SJCRH30 (cell line): ENCODE measurements at places on chromosomes 6 and 20.

DNA sequence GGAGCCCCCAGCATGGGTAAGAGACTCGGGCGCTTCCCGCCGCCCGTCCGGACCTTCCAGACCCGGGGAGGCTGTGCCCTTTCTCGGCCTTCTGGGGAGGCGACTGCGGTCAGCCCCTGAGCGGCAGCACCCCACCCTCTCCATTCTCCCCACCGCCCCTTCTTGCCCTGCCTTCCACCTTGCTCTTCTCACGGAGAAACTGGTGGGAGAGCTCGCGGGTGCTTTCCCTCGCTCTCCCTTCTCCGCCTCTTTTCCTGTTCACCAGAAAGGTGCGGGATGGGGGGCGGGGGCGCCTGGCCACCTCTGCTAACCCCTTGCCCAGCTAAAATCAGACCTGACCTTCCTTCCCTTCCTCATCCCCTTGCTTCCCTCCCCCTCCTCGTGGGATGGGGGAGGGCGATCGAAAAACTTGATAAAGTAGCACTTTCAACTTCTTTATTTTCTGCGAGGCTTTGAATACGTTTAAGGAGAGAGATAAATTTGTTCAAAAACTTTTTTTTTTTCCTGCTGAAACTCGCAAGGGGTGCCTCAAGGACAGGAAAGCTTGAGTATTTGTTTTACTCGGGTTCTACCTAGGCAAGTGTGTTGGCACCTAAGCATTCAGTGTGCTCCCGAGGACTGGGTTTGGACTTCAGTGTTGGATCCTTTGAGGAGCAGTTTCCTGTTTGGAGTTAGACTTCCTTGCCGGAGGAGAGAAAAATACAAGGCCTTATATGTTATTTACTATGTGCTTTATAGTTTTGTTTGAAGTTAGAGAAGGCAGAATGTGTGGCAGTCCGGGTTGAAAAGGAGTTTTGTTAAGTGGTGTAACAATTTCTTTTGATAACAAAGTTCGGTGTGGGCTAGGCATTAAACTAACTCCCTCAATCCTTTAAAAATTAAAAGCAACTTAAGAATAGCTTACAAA, 897 bp downstream of the CD2AP start:
- H3K4me3 ChIP-seq: peak overlapping the region; percentile 86
- no peaks in the 10 kb centered on the region for H3K4me1 ChIP-seq
- peaks cover 6% of the 10 kb centered on the region; the same call in 1 of the 2 replicates for H3K27me3 ChIP-seq
- DNase-seq: peak; percentile 27
- no peaks in the 10 kb centered on the region for H3K36me3 ChIP-seq

DNA sequence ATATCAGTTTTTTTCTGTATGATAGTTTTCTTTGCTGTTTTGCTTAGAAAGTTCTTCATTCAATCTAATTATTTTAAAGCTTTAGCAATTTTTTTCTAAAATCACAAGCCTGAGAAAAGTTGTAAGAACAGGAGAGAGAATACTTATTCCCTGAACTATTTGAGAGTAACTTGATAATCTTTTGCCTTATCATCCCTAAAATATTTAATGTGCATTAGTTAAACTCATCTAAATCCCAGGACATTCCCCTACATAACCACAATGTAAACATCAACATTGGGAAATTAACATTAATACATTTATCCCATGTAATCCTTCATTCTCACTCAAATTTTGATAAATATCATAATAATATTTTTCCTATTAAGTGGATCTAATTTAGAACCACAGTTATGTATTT, 241.8 kb downstream of the CD109 start:
- no peaks in the 10 kb centered on the region for H3K27me3 ChIP-seq
- H3K36me3 ChIP-seq: no peaks in the 10 kb centered on the region
- H3K4me3 ChIP-seq: no peak overlapping the region
- H3K4me1 ChIP-seq: no peaks in the 10 kb centered on the region; the same call in 1 of the 2 replicates
- DNase-seq: no peak

DNA sequence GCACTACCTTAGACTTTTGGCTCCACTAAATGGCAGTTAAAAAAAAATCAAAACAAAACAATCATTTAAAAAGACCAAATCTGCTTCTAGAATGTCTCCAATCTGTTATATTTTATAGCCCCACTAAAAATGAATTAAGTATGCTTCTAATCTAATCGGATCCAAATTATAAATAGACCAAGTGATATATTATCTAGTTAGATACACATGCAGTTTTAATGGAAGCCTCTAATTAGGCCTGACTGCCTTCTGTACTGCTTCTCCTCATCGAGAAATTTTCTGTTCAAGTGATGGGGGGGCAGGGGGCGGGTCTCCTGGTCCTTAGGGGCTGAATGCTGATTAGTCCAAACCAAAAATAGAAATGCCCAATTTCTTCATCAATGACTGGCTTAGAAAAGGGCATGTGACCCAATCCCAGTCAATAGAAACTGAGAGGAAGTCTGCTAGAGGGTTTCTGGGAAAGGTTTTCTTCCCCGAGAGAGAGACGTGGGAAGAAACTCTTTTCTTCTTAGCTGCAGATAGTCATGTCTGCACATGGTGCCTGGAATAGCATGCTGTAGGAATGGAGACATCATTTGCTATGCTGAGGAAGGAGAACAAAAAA, 6.9 kb downstream of the SESN1 start:
- no peak overlapping the region for H3K4me3 ChIP-seq
- H3K36me3 ChIP-seq: peaks cover 5% of the 10 kb centered on the region; the same call in 1 of the 2 replicates
- no peaks in the 10 kb centered on the region for H3K27me3 ChIP-seq
- no peaks in the 10 kb centered on the region; the same call in 1 of the 2 replicates for H3K4me1 ChIP-seq
- no peak overlapping the region for H3K27ac ChIP-seq
- DNase-seq: no peak

DNA sequence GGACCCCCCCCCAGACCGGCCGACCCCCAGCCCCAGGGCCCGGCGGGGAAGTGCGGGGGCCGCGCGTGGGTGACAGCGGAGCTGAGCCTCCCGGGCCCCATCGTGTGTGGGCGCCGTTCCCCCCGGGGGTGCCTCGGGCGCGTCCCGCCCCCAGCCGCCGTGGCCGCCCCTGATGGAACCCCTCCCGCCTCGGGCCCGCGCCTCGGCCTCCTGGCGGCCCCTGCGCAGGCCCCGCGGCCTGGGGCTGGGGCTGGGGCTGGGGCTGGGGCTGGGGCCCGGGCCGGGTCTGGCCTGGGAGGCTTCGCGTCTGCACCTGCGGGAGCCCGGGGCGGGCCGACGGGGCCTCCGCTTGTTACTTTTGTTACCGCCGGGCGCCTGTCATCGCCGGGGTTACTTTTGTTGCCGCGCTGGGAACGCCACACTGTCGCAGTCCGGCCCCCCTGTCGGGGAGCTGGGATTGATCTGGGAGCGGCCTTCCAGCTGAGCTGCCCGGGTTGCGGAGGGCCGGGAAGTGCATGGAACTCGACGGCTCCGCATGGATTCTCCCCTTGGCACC, 598 bp downstream of the OGFR start:
- no peaks in the 10 kb centered on the region for H3K27me3 ChIP-seq
- peak; percentile 57 for DNase-seq
- H3K4me3 ChIP-seq: peak overlapping the region; percentile 93

DNA sequence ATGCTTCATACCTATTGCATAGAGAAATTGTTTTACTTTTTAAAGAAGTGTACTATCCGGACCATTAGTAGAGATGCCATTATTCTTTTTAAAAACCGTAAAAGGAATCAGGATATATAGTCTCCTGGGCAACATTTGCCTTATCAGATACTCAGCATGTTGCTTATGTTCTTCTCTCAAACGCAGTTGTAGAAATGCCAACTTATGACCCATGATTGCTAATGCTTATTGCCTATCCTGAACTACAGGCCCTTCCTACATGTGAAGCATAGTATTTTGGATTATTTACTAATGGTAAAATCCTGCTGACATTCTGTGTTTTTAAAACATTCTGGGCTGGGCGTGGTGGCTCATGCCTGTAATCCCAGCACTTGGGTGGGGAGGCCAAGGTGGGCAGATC, 99.5 kb downstream of the FOXO3 start:
- H3K36me3 ChIP-seq: peaks cover 7% of the 10 kb centered on the region; the same call in 1 of the 2 replicates
- no peak for DNase-seq
- no peak overlapping the region for H3K27ac ChIP-seq
- no peak overlapping the region for H3K4me3 ChIP-seq

DNA sequence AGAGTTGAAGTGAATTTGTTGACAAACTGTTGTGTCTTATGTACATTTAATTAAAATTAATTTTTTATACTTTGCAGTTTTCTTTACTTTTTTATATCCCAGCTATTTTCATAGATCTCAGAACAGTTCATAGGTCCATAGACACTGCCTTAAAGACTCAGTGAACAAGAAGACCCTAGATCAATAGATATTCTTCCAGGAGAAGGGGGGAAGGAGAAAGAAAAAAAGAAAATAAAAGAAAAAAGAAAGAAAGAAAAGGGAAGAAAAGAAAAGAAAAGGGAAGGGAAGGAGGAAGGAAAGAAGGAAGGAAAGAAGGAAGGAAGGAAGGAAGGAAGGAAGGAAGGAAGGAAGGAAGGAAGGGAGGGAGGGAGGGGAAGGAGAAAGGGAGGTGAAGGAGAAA, 130.8 kb downstream of the MAFB start:
- no peak for DNase-seq
- H3K4me3 ChIP-seq: no peak overlapping the region
- peaks cover 24% of the 10 kb centered on the region for H3K27me3 ChIP-seq
- H3K4me1 ChIP-seq: no peaks in the 10 kb centered on the region

DNA sequence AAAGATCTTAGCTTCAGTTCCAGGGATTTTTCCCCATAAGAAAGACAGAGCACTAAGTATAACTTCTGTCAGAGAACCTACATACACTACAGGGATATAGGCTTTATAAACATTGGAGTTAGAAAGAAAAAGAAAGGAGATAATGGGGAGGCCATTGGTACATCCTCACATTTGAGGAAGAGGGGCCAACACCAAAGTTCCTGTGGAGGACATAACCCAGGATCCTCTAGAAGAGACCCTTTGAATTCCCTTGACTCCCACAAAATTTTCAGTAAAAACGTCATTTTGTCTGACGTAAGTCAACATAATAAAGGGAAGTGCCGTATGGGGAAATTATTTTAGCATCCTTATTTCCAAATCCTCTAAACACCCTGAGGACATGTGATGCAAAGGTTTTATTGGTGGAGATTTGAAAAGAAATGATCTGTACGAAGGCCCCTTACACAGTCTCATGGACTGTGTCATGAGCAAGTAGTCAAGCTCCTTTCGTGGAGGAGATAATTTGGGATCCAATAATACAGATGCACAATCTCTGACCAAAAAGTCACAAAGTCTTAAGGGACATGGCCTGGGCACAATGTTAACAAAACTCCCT, 33.2 kb downstream of the HLA-DRA start:
- H3K27ac ChIP-seq: no peak overlapping the region
- DNase-seq: no peak
- H3K27me3 ChIP-seq: no peaks in the 10 kb centered on the region
- no peaks in the 10 kb centered on the region for H3K36me3 ChIP-seq
- H3K4me3 ChIP-seq: no peak overlapping the region

DNA sequence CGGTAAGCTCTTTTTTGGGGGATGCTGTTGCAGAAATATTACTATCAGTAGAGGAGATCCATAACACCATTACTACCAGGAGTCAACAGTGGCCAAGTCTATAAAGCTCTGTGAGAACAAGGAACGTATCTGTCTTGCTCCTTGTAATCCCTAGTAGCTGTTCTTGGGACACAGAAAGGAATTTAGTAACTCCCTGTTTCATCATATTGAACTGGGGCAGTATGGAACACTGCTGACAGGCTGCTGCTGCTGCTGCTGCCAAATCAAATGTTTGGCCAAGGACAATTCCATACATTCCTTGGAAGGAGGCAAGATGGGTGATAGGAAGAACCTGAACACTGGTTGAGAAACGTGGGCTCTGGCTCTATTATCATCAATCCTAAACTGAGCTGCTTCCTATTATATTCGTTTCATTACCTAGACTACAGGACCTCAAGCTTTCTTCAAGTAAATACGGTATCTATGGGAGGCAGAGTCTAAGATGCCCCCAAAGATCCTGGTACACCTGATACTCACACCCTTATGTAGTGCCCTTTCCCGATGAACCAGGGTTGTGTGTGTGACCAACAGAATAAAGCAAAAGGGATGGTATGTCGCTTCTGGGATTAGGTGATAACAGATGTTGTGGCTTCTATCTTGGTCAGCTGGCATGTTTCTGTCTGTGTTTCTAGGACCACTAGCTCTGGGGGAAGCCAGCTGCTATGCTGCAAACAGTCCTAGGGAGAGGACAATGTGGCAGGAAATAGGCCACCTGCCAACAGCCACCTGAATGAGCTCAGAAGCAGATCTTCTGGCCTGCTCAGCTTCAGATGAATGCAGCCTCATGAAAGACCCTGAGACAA, 39.5 kb downstream of the ELOVL5 start:
- H3K27me3 ChIP-seq: no peaks in the 10 kb centered on the region
- no peaks in the 10 kb centered on the region for H3K36me3 ChIP-seq
- DNase-seq: peak; percentile 86
- peaks cover 16% of the 10 kb centered on the region for H3K4me1 ChIP-seq
- peak overlapping the region; percentile 20 for H3K27ac ChIP-seq

- no peaks in the 10 kb centered on the region for H3K4me1 ChIP-seq
- DNase-seq: no peak
- no peak overlapping the region for H3K4me3 ChIP-seq
- no peaks in the 10 kb centered on the region for H3K36me3 ChIP-seq
These were observed 21.9 kb upstream of the TULP1 start for GRCh38 chr6:35534407-35535170.

DNA sequence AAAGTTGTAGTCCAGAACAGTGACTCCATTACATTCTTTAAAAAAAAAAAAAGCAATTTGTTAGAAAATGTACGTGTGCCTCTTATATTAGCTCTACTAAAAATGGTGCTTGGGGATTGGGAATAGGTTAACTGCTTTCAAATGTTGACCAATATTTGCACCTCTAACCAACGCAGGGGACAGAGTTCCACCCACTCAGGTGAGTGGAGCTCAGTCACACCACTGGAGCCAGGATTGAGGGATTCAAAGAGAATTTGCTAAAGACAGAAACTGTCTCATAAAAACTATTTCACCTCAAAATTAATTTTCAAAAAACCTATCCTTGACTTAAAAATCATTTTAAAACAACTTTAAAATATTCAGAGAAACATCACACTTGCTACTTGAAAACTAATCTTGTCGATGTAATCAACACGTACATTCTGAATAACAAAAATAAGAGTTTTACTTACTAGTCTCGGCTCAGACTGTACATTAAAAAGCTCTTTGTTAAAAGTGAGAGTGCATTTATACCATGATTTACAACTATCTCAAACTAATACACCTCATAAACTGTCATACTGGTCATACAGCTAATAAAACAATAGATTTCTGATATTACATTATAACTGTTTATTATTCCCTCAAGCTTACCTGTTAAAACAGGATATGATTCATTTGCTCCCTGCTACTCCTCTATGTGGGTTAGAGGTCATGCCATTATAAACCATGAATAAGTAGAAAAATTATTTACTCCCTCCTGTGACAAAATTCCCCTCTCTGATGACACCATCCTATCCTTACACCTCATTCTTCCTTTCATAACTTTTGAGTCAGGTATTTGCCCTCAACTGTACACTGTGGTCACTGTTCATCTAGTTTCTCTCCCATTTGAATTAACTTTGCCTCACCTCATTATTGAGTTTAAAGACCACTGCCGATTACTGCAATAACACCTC, 88.6 kb downstream of the PDE10A start:
- H3K36me3 ChIP-seq: no peaks in the 10 kb centered on the region
- no peak overlapping the region for H3K4me3 ChIP-seq
- DNase-seq: no peak
- H3K4me1 ChIP-seq: peaks cover 10% of the 10 kb centered on the region; the same call in 1 of the 2 replicates

GRCh38 chr6:134288538-134289203, 29.2 kb downstream of the SGK1 start:
- no peaks in the 10 kb centered on the region for H3K27me3 ChIP-seq
- H3K4me1 ChIP-seq: no peaks in the 10 kb centered on the region
- H3K27ac ChIP-seq: no peak overlapping the region
